GM19239 (cell line): ENCODE measurements at places on chromosomes 2 and 18.

DNA sequence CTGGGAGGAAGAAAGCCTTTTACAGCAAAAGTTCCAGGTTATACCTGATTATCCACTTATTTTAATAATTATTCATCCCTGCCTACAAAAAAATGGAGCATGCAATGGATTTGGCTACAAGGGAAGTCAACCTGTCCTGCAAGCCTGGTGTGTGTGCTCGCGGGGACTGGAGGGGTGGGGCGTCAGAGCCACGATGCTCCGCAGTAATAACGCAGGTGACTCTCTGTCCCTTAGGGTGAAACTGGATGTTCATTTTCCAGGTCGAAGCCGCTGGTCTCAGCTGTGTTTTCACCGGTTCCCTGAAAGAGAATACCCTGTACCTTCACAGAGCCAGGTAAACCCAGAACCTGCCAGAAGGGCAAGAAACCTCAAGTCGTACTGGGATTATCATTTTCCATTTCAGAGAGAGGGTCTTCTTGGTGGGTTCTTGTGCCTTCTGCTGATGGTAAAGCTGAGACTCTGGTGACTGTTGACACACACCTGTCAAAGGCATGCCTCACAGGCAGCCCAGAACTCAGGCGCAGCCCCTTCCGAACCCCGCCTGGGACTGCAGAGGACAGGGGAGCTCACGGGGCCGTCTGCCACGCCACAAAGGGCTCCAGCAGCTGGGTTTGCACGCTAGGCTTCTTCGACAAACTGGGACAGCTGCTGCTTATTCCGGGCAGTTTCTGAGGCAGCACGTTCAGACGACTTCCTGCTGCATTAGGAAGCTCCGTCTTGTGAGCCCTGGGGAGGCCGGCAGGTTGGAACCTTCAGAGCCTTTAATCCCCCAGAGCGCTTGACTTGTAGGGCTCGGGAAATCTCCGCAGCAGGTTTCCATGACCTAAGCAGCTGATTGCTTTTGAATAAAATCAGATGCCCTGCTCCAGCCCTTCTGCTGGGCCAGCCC, 58.6 kb downstream of the KCNG2 start:
- DNase-seq: peak; percentile 84

DNA sequence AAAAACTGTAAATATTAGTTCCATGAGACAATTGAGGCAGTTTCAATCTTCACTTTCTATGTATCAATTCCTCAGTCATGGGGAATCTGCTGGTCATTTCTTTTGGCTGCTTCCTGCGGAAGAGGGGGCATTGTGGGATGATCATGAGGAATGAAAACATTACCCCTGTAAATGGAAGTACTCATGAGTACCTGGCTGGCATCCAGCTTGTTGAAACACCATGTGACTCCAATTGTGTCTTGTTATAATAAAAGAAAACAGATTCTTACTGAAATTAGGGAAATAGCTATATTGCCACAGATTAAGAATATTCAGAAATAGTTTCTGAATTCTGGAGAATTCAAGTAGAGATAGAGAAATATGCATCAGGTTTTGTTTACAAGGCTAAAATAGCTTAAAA, 41.6 kb upstream of the GPR39 start:
- DNase-seq: no peak

GRCh38 chr2:214695789-214696188, 113.7 kb downstream of the BARD1 start:
- DNase-seq: no peak

- no peak for DNase-seq
Measured at GRCh38 chr2:173278794-173279526, 75.7 kb upstream of the CDCA7 start.

GRCh38 chr2:99787769-99788382, 298.1 kb upstream of the REV1 start:
- no peak for DNase-seq
